ENCODE measurements at places on chromosomes 13 and 19. TPM values are rescaled to one million over a fixed set of nuclear protein-coding genes. Genes with fewer than 3 reads are reported as not detected.
A peak's percentile ranks its signal among the peaks of the same experiment; 100 is the strongest.

GRCh38 chr13:44307844-44308243 is 65.8 kb upstream of the SERP2 start:
- DNase-seq: no peak

DNA sequence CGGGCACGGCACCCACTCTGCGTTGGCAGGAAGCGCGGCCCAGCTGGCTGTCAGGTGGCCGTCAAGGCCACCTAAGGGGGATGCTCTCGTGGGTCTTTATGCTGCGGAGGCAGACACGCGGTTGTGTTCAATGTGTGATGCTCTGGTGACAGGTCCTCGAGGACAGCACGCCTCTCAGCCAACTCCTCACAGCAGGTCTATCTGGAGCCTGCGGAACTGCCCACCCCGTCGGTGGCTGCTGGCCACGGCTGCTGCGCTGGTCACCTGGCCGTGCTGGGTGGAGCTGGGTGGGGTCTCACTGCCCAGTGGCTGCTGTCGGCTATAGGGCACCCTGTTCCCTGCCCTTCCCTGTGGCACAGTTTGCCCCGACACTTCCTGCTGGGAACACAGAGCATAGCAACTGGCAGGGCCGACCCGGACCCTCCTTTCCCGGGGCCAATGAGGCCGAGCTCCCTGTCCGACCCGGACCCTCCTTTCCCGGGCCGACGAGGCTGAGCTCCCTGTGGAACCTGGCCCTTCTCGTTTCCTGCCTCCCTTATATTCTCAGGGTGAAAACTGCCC is 14.3 kb upstream of the F7 start:
- DNase-seq: no peak

- DNase-seq: no peak
These were observed 382.9 kb downstream of the KLF12 start for GRCh38 chr13:73751290-73751689.

GRCh38 chr13:46855166-46855565 is 41.7 kb downstream of the HTR2A start:
- no peak for DNase-seq

The SHD gene
- total RNA-seq: not detected

DNA sequence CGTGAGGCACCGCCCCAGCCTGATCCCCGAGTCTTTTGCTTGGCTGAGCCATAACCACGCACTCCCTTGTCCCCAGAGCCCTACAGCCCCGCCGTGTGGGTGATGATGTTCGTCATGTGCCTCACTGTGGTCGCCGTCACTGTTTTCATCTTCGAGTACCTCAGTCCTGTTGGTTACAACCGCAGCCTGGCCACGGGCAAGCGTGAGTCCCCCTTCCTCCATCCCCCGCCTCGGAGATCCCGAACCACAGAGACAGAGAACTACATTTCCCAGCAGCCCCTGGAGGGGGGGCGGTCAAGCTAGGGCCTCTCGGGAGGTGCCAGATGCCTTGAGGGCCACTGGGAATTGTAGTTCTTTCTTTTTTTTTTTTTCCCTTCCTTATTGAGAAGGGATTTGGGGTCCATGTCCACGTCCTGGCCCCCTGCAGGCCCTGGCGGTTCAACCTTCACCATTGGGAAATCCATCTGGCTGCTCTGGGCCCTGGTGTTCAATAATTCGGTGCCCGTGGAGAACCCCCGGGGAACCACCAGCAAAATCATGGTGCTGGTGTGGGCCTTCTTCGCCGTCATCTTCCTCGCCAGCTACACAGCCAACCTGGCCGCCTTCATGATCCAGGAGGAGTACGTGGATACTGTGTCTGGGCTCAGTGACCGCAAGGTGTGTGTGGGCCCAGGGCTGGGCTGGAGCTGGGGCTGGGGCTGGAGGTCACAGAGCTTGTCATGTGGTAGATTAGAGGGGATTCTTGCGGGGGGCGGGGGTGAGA is 25.9 kb downstream of the GRIN2D start:
- no peak for DNase-seq

- no peak for DNase-seq
These were observed 218.0 kb downstream of the IRS2 start for GRCh38 chr13:109568339-109568818.

The SLITRK1 gene
- total RNA-seq: not detected

DNA sequence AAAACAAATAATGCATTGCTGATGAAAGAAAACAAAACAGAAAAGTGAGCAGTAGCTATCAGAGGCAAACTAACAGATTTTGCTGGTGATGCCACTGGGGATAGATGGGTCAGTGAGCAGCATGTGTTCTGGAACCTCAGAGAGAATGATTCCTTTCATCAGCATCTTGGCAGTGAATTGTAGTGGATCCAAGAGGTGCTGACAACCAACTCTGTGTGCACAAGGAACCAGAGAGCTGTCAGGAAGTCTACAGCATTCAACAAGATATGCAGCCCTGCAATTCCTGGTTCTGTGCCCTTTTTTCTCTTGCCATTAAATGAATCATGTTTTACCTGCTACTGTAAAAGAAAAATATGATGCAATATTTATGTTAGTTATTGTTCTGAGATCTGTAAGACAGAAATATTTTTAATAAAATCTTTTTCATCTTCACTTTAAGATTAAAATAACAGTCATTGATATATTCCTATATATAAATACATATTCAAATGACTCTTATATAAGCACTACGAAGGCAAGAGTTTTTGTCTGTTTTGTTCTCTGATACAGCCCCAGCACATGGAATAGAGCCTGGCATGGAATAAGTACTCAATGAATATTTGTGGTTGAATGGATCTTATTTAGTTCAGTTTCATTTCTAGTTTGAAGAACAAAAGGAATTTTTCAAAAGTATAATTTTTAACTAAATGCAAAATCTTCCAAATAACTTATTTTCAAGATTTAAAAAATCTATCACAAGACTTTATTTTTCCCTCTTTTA is 80.8 kb downstream of the FREM2 start:
- DNase-seq: no peak

GRCh38 chr19:11560404-11561051 is 1.5 kb upstream of the ELOF1 start:
- no peak for DNase-seq

The CDX2 gene
- total RNA-seq: not detected

- no peak for DNase-seq
These were observed 74.6 kb downstream of the B3GLCT start for GRCh38 chr13:31274390-31274789.

GRCh38 chr19:40803857-40804782 is 5.1 kb downstream of the EGLN2 start:
- DNase-seq: no peak

The MYBPC2 gene
- total RNA-seq: not detected

- no peak for DNase-seq
These were observed 99.4 kb upstream of the SERP2 start for GRCh38 chr13:44273991-44274770.

The IL4I1 gene
- 6.2 TPM for total RNA-seq

GRCh38 chr13:106702505-106702904 is 134.6 kb upstream of the ARGLU1 start:
- DNase-seq: peak; percentile 37
